ENCODE measurements at places on chromosomes 6 and 20. TPM values are rescaled to one million over a fixed set of nuclear protein-coding genes. Genes with fewer than 3 reads are reported as not detected.

DNA sequence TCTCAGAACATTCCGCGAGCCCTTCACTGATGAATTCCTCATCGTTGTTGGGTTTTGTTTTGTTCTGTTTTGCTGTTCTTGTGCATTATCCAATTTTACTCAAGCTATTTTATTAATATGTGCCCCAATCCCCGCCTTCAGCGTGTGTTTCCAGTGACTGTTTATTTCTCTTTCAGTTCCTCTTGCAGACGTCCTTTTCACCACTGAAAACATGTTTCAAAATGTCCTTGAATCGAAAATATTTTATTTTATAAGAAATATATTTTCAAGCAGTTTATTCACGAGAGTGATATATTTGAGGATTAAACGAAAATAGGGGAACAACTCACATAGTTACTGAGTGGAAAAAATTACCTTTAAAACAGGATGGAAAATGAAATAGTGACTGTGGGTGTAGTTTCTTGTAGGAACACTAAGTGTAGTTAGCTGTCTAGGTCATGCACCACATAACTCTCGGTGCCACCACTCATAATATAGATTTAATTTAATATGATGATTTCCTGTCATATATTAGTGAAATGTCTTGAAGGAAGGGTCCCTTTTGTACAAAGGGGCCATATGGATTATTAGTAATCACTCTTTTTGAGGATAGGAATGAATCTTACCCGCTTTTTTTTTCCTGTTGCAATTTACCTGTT is 45.3 kb upstream of the HDDC2 start:
- no peak for DNase-seq

DNA sequence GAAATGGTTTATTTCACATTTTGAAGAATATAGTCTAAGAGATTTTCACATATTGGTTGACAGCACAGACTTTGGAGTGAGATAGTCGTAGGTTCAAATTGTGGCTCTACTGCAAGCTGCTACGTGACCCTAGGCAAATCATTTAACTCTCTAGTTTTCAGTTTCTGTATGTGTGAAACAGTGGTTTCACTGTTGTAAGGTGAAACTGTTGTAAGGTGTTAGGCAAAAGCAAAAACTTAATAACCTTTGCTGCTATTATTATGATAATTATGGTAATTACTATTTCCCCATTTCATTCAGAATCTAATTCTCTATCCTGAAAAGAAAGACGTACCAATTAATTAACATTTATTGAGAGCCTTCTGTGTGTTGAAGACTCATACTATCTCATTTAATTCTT is 144.2 kb downstream of the REV3L start:
- DNase-seq = no peak

DNA sequence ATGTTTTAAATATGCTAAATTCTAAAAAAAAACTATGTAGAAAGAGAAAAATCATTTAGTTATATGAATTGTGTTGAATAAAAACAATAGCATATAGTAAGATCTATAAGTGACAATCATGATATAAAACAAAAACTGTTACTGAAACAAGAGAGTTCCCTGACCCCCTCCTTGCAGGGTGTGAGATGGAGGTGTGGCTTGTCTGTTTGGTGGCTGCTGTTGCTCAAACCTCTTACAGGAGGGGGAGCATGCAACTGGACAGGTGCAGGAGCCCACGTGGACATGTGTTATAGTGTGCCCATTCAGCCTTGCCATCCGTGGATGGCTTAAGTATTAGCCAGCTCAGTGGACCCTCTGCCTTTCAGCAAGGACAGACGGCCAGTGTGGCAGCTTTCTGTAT is 206.7 kb downstream of the MOXD1 start:
- DNase-seq = no peak

The PRR18 gene
- total RNA-seq = 0.50 TPM

Measured in A673 (cell line).